AML-193 (cell line): ENCODE measurements at places on chromosomes 3 and 15.

- no peak for DNase-seq
Observed at GRCh38 chr3:99373088-99373845, 265.1 kb upstream of the COL8A1 start.

DNA sequence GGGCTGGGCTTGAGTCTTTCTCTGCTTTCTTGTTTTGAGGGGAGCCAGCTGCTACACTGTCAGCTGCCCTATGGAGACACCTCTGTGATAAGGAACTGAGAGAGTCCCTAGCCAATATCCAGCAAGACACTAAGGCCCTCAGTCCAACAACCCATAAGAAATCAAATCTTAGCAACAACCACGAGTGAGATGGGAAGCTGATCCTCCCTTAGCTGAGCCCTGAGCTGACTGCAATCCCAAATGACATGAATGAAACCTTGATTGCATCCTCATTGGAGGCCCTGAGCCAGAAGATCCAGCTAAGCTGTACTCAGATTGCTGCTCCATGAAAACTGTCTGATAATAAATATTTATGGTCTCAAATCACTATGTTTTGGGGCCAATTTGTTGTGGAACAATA is 302.1 kb upstream of the MME start:
- DNase-seq = no peak

- no peak for DNase-seq
Observed at GRCh38 chr3:160667452-160667851, 9.5 kb upstream of the ARL14 start.

DNA sequence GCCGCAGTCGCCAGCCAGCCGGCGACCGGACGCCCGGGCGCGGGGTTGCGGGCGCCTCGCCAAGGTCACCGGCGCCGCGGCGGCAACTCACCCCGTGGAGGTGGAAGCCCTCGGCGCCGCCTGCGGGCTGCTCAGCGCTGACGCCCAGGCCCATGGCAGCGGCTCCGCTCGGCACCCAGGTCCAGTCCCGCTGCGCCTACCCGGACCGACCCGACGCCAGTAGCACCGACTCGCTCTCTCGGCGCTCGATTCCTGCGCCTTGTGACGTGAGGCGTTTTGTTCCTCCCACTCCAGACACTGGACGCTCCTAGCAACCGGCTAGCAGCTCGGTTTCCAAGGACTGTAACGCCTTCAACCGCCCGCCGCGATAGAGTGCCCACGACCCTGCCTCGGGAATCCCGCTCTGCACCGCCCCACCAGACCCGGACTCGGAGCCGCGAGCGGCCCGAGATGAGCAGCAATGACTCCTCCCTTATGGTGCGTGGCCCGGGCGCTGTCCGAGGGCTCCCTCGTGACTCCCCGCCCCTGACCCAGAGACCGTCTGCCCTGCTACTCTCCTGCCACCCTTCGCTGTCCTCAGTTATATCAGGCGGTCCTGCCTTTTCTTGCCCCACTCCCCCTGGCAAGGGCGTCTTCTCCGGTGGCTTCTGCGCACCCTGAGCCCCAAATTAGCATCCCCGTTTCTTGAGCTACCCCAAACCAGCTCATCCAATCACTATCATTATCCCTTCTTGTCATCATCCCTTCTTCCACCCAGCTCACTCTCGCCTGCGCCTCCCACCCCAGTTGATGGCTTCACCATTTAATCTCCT is at the start of the genes GORASP1 and TTC21A:
TSS of gene GORASP1 (minus strand) at position 240 of the 812 bp plus-strand sequence. CDS start at position 154, 86 bp downstream.
TSS of gene TTC21A (plus strand) at position 293 of the 812 bp plus-strand sequence. CDS start at position 451, 158 bp downstream.
- peak; percentile 83 for DNase-seq
